ENCODE measurements at places on chromosomes 12 and 14.

DNA sequence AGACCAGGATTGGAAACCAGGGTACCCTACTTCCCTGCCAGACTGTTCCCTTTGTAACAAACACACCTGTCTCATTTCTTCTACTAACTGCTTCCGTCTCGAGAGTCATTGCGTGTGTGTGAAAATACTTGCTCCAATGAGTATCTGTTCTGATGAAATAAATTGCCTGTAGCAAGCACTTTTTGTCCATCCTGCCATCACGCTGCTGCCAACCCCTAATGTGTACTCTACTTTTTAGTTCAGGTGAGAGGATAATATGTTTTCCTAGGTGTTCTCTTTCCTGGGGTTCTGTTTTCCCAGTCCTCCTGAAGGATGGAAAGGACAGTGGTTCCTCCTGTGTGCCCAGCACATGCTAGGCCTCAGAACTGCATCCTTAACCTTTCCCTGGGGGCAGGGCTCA is 1.0 kb downstream of the TUNAR start:
- no peak for DNase-seq

DNA sequence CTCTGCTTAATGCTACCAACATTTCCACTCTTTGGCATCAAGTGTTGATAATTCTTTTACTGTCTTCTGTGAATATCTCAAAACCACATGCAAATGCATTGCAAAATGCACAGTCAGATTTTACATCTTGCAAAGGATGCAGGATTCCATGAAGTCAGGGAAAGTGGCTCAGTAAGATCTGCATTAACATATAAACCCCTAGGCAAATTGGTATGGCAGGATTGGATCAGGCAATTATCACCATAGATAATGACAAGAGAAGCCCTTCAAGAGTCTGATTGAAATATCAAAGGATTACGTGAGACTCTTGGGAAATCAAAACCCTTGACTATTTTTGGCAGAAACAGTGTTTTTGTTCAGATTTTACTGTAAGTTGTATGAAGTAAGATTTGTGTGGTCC is 71.0 kb downstream of the TMTC2 start:
- DNase-seq: no peak

GRCh38 chr14:58469309-58469708 is 41.8 kb downstream of the KIAA0586 start:
- no peak for DNase-seq

- no peak for DNase-seq
These were observed 39.4 kb downstream of the ZFHX2 start for GRCh38 chr14:23512156-23512555.

GRCh38 chr12:30795410-30796312 is 40.9 kb upstream of the CAPRIN2 start:
- no peak for DNase-seq
